ENCODE measurements at places on chromosomes 5 and 9. TPM values are rescaled to one million over a fixed set of nuclear protein-coding genes. Genes with fewer than 3 reads are reported as not detected.

DNA sequence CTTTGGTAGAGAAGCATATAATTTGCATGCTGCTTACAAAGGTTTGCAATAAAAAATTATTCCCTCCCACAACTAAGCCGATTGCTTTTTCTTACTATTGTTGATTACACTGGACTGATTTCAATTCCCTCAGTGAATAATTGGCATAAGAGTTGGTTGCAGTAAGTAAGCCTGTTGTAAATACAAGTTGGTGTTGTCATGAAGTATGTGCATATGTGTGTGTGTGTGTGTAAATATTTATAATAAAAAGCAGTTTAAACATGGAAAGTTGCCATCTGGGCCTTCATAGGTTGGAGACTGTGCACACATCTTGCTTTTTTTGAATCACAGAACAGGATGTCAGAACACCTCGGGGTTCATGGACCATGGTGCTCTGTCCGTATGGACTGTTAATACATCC, 131.2 kb downstream of the ATP10B start:
- DNase-seq, result no peak
- H3K4me3 ChIP-seq, result no peak overlapping the region
- no peaks in the 10 kb centered on the region for H3K4me1 ChIP-seq
- H3K27me3 ChIP-seq, result no peaks in the 10 kb centered on the region

DNA sequence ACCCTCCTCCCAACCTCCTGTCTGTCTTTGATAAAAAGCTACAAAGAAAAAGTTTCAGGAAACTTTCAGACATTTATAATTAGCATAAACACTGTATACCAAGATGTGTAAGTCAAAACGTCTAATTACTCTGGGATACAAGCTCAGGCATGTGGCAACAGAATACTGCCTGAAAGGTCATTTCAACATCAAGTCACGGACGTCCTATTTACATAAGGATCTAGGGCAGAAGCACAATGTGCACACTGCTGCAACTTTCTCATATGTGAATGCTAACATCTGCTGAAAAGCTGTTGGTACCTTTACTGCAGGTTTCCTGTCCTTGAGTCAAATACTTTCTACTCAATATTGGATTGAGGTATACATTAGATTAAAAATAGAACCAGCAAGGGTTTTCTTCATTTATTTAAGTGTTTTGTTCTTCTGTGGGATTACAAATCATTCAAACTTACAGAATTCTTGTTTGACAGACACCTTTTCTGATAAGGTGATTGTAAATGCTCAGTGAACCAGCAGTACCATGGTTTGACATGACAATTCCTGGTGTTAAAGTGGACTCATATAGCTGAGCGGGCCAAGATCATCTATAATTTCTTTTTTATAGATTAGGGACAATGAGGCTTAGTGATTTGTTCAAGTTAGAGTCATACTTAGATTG, 36.8 kb downstream of the ELL2 start:
- no peak for DNase-seq
- H3K36me3 ChIP-seq, result no peaks in the 10 kb centered on the region
- no peaks in the 10 kb centered on the region for H3K27me3 ChIP-seq
- no peak overlapping the region for H3K27ac ChIP-seq

Gene AQP7
- not detected for total RNA-seq

DNA sequence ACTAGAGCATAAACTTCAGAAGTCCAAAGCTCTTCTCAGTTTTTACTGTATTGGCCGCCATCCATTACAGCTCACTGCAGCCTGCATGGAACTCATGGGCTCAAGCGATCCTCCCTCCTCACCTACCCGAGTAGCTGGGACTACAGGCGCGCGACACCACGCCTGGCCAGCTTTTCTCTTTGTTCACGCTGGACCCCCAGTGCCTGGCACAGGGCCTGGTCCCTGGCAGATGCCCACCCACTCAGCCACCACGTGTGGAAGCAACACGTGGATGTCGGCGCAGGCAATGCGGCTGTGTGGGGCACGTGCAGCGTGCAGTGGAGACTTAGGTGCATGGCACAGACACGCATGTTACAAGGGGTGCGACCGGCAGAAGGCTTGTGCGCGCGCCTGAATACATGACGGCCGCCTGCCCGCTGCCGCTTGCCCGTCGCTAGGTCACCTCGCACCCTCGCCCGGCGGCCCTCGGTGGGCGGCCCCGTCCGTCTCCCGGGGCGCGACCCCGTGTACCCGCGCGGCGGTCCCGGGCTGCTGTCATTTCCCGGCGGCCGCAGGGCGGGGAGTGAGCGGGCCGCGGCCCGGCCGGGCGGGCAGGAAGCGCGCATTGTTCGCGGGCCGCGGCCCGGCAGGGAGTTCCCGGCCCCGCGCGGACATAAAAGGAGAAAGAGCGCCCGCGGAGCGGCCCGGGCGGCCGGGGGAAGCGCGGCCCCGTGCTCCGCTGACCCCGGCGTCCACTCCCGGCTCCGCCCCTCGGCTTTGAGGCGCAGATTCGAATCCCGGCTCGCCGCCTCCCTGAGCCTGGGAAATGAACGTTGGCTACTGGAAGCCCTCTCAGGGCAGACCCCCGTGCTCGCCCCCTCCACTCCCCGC, 24.1 kb upstream of the PTGS1 start:
- H3K4me1 ChIP-seq, result peaks cover 28% of the 10 kb centered on the region
- peak overlapping the region; percentile 72 for H3K27ac ChIP-seq

- DNase-seq, result no peak
- H3K4me3 ChIP-seq, result no peak overlapping the region
- H3K27ac ChIP-seq, result no peak overlapping the region
- no peaks in the 10 kb centered on the region for H3K36me3 ChIP-seq
These were observed 403.1 kb upstream of the ZNF608 start for GRCh38 chr5:125149527-125149926.

- DNase-seq, result no peak
- no peak overlapping the region for H3K4me3 ChIP-seq
- no peaks in the 10 kb centered on the region for H3K36me3 ChIP-seq
- peaks cover 13% of the 10 kb centered on the region for H3K27me3 ChIP-seq
- H3K4me1 ChIP-seq, result no peaks in the 10 kb centered on the region
These were observed 134.8 kb upstream of the PPP1R2B start for GRCh38 chr5:156715287-156715686.

DNA sequence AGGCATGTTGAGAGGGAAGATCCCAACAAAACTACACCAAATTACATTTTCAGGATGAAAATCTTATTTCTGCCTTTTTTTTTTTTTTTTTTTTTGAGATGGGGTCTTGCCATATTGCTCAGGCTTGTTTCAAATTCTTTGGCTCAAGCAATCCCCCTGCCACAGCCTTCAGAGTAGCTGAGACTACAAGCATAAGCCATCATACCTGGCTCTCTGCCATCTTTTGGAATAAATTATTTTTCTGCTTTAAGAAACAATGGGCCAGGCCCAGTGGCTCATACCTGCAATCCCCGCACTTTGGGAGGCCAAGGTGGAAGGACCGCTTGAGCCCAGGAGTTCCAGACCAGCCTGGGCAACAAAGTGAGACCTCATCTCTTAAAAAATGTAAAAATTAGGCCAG, 14.3 kb downstream of the AFF4 start:
- peak overlapping the region; percentile 26 for H3K27ac ChIP-seq
- peaks cover 22% of the 10 kb centered on the region for H3K4me1 ChIP-seq
- no peak overlapping the region for H3K4me3 ChIP-seq
- no peak for DNase-seq
- no peaks in the 10 kb centered on the region for H3K27me3 ChIP-seq

Gene PCDHGC4
- not detected for total RNA-seq

DNA sequence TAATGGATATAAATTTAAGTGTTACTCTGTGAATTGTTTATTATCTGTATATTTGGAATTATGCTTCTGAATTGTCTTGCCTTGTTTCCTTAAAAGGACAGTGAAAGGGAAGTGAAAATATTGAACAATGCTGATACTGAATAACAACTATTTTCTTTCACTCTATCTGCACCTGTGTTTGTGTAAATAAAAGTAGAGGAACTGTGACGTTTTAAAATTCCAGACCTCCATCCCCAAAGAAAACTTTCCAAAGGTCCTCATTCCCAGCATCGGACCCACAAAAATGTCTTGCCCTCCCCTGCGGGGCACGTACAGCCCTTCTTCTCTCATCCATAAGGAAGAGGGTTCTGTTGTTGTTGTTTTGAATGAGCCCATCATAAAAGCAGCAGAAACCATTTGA, 100.0 kb downstream of the NLN start:
- no peak overlapping the region for H3K4me3 ChIP-seq
- no peak for DNase-seq
- H3K36me3 ChIP-seq, result peaks cover 11% of the 10 kb centered on the region
- no peaks in the 10 kb centered on the region for H3K27me3 ChIP-seq
- H3K27ac ChIP-seq, result no peak overlapping the region

DNA sequence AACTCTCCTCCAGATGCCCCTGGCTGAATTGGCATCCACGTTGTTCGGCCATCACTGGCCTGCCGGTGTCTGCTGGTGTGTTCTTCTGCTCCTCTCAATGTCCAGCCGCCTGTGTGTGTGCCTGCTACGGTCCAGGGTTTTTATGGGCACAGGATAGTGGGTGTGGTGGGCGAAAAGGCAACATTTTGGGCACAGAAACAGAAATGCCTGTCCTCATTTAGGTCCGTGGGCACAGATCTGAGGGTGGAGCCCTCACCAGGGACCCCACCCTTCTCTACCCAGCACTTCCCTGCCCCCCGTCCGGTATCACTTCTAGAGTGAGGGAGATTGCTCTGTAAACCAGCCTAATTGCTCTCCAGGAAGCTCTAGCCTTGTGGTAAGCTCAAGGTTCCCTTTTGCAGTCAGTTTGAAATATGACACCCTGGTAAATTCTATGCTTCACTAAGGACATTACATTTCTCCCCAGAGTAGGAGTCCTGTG, 410.1 kb downstream of the MAT2B start:
- H3K4me1 ChIP-seq, result peaks cover 7% of the 10 kb centered on the region
- no peaks in the 10 kb centered on the region for H3K27me3 ChIP-seq
- H3K36me3 ChIP-seq, result no peaks in the 10 kb centered on the region
- no peak overlapping the region for H3K27ac ChIP-seq
- H3K4me3 ChIP-seq, result no peak overlapping the region
- no peak for DNase-seq

- no peaks in the 10 kb centered on the region for H3K36me3 ChIP-seq
- H3K27ac ChIP-seq, result no peak overlapping the region
- DNase-seq, result no peak
- no peaks in the 10 kb centered on the region for H3K27me3 ChIP-seq
These were observed 40.2 kb upstream of the TRIM32 start for GRCh38 chr9:116646661-116647514.

Gene SPATA31D4
- total RNA-seq, result not detected

GRCh38 chr5:96572864-96573512, 89.2 kb upstream of the CAST start:
- H3K36me3 ChIP-seq, result no peaks in the 10 kb centered on the region
- H3K27me3 ChIP-seq, result peaks cover 20% of the 10 kb centered on the region
- H3K4me3 ChIP-seq, result no peak overlapping the region
- no peak overlapping the region for H3K27ac ChIP-seq
- H3K4me1 ChIP-seq, result no peaks in the 10 kb centered on the region

DNA sequence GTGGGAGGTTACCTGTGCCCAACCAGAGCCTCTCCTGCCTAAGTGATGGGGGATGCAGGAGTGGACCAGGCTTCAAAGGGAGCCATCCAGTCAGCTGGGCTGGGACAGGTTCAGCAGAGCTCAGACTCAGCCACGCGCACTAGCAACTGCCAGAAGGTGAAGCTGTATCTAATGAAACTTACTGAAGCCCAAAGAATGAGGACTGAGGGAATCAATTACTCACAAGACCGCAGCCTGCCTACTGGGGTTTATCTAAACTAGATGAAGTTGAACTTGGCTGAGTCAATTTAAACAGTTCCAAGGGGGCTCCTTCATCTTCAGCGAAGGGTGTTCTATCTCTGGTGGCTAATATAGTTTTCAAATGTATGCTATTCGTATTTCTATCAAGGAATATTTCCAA, 11.4 kb downstream of the HAND1 start:
- H3K27me3 ChIP-seq, result peaks cover 29% of the 10 kb centered on the region
- no peaks in the 10 kb centered on the region for H3K36me3 ChIP-seq
- no peaks in the 10 kb centered on the region for H3K4me1 ChIP-seq
- no peak overlapping the region for H3K27ac ChIP-seq

GRCh38 chr5:59174248-59174844, 591.5 kb downstream of the RAB3C start:
- peaks cover 3% of the 10 kb centered on the region for H3K36me3 ChIP-seq
- H3K27ac ChIP-seq, result no peak overlapping the region
- no peak overlapping the region for H3K4me3 ChIP-seq
- peak; percentile 64 for DNase-seq
- H3K4me1 ChIP-seq, result peaks cover 41% of the 10 kb centered on the region

GRCh38 chr5:161399996-161400562, 146.4 kb downstream of the GABRB2 start:
- no peaks in the 10 kb centered on the region for H3K27me3 ChIP-seq
- no peak for DNase-seq
- H3K36me3 ChIP-seq, result no peaks in the 10 kb centered on the region
- H3K4me1 ChIP-seq, result no peaks in the 10 kb centered on the region
- H3K27ac ChIP-seq, result no peak overlapping the region

Gene PTGES
- not detected for total RNA-seq

DNA sequence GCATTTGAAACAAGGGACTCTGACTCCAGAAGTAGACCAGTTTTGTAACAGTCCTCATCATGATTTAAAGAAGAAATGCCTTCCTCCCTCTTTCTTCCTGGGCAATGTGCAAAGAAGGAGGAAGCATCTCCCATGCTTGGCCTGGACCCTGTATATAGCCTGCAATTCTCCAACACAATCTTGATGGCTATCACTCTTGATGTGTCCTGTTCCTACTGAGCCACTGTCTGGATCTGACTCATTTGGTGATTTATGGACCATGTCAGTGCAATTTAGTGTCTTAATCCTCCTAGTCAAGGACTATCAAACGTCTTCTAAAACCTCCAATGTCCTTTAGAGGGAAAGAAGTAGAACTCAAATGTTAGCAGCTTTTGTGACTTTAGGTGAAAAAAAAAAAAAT, 697.3 kb downstream of the TLR4 start:
- DNase-seq, result no peak
- H3K27me3 ChIP-seq, result no peaks in the 10 kb centered on the region
- no peaks in the 10 kb centered on the region for H3K4me1 ChIP-seq
- no peaks in the 10 kb centered on the region for H3K36me3 ChIP-seq

Gene PTPN3
- 0.03 TPM for total RNA-seq

GRCh38 chr5:62790348-62790747, 211.7 kb downstream of the LRRC70 start:
- no peak overlapping the region for H3K27ac ChIP-seq
- DNase-seq, result no peak
- H3K36me3 ChIP-seq, result no peaks in the 10 kb centered on the region
- peaks cover 9% of the 10 kb centered on the region for H3K27me3 ChIP-seq
- H3K4me1 ChIP-seq, result no peaks in the 10 kb centered on the region
- no peak overlapping the region for H3K4me3 ChIP-seq

Gene PKD2L2
- total RNA-seq, result not detected

Gene NR2F1-AS1
- total RNA-seq, result not detected

Gene CCNJL
- not detected for total RNA-seq

GRCh38 chr9:76586390-76587314, 127.7 kb downstream of the GCNT1 start:
- peaks cover 7% of the 10 kb centered on the region for H3K4me1 ChIP-seq
- DNase-seq, result no peak
- H3K27ac ChIP-seq, result no peak overlapping the region
- no peak overlapping the region for H3K4me3 ChIP-seq
- no peaks in the 10 kb centered on the region for H3K36me3 ChIP-seq

Gene TLX3
- not detected for total RNA-seq

Gene SLC1A1
- not detected for total RNA-seq

Gene ST8SIA4
- 35.8 TPM for total RNA-seq

Data from activated CD8-positive, alpha-beta T cell treated with anti-CD3 and anti-CD28 coated beads, Interleukin-2, amount 10 ng/mL, durations not matched to agents 7 days and 5 days (primary cell).